ENCODE measurements at places on chromosomes 12 and 14.

GRCh38 chr14:25003537-25003936 lies 46.4 kb downstream of the STXBP6 start:
- DNase-seq: no peak

DNA sequence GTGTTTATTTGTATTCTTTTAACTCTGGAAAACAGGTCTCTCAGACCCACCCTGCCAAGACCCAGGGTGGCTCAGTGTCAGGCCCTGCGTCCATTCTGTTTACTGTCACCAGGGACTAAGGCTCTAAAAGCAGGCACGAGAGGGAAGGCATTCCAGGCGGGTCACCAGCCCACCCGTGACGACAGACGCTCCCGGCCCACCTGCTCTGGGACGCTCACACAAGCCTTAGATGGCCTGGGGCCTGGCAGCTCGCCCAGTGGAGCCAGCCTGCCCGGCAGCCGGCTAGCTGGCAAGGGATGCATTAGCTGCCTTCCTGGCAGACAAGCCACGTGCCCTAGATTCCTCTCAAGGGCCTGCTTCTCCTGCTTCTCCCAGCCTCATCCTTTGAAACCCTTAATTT lies 9.2 kb upstream of the NUAK1 start:
- no peak for DNase-seq

GRCh38 chr12:59847127-59847526 lies 251.3 kb downstream of the SLC16A7 start:
- DNase-seq: no peak

GRCh38 chr12:45124485-45125155 lies 73.7 kb upstream of the DBX2 start:
- DNase-seq: no peak

DNA sequence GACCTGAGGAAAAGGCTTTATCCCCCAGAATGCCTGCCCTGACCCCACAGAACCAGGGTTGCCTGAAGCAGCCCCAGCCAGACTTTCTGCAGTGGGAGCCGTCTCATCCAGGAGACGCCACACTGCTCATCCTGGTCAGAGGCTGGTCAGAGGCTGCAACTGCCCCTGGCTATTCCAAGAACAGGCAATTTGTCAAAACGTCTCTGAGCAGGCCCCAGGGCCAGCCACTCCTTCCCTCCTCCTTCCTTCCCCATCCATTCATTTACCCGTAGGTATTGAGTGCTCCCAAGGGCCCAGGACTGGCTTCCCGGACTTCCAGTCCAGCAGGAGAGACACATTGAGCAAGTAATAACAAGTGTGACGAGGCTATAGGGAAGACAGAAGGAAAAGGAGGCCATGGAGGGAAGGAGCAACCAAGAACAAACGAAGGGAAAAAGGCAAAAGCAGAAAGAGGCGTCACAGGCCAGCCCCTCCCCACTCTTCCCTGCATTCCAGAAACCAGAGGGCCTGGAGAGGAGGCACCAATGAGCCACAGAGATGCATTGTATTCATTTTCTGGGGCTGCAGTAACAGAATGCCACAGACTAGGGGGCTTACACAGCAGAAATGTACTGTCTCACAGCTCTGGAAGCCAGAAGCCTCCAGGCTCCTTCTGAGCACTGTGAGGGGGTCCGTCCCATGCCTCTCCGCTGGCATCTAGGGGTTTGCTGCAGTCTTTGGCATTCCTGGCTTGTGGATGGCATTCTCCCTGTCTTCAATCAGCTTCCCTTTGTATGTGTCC lies 21.0 kb upstream of the CD9 start:
- DNase-seq: no peak

- no peak for DNase-seq
These were observed 10.4 kb downstream of the MTA1 start for GRCh38 chr14:105430042-105430441.

DNA sequence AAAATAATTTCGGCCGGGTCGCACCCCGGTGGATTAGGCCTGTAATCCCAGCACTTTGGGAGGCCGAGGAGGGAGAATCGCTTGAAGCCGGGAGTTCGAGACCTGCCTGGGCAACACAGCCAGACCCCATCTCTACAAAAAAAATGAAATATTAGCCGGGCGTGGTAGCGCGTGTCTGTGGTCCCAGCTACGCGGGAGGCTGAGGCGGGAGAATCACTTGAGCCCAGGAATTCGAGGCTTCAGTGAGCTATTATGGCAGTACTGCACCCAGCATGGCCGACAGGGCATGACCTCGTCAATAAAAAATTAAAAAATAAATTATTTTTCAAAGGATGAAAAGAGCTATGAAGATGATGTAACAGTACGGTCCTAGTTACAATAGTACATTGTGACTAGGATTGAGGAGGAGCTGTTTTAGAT lies 523 bp downstream of the GTF2H3 start:
- DNase-seq: no peak

DNA sequence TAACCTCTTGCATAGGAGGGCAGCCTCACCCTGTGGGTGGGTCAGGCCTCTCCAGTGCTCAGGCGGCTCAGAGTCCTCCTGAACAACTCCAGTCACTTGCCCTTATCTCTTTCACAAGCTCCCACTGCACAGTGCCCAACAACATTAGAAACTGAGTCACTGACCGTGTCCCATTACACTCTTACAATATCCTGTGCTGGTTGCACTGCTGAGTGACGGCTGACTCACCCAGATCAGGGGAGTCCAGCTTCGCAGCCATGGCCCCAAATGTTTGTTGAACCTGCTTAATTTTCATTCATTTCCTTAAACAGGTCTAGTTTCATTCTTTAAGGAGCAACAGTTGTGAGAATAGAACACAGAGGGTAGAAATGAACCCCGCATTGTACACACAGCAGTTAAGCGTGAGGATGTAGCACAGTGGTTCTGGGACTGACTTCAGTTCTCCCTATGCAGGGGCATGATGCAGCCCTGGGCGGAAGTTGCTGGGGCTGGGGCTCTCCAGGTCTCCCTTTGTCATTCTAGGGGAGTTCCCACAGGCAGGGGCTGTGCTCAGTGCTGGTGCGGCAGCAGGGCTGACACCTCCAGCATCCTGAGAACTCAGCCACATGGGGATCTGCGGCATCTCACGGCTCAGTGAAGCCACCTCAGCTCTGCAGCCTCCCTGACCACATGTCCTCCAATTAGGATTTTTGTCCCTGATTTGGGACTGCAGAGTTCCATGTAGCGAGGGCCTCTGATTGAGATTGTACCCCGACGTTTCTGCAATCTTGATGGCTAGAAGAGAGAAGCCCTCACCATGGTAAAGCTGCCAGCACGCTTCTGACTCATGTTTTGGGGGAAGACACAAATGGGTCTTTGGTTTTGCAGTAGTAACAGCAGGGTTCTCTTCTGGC lies 16.1 kb downstream of the GPR68 start:
- peak; percentile 67 for DNase-seq

DNA sequence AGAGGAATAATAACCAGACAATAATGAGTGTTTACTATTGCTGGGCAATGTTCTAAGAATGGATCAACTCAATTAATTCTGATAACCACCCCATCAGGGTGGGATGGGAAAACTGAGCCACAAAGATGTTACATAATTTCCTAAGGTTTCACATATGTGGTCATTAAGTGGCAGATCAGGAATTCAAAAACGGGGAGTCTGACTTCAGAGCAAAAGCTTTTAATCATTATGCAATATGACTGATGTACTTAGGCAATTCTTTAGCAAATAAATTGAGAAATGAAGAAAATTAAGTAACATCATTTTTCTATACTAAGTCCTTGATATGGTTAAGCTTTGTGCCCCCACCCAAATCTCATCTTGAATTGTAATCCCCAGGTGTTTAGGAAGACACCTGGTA lies 53.4 kb downstream of the PLCZ1 start:
- DNase-seq: no peak

GRCh38 chr12:65799331-65799730 lies 25.0 kb upstream of the HMGA2 start:
- DNase-seq: no peak

DNA sequence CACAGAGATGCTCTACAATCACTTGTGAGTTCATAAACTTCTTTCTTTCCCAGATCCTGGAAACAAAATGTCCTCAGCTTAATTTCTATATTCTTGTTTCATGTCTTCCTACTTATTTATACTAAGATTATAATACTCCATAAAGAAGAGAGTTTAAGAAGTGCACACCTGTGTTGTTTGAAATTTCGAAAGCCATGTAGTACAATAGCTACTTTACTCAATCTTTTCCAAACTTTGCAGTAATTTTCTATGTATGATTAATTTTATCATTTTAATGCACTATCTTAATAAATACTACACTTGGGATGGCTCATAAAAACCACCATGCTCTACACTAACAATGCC lies 300 bp upstream of the TTC5 start:
- no peak for DNase-seq

- no peak for DNase-seq
These were observed 219.9 kb downstream of the PPM1H start for GRCh38 chr12:62714774-62715721.

DNA sequence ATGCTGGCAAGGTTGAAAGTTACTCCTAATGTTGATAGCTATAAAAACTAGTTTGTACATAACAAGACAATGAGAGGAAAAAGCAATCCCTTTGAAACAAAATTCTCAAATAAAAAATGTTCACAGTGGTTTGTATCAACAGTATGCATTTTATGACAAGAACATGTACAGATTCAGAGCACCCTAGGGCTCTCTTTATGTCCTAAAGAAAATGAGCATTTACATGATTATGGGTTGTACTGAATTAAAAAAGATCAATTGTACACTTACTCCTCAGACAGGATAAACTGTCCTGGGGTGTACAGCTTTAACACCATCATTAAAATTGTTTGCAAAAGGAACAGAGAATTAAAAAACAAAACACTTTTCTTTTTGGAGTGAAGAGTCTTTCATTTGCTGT lies 22.2 kb downstream of the PPP1CC start:
- no peak for DNase-seq

DNA sequence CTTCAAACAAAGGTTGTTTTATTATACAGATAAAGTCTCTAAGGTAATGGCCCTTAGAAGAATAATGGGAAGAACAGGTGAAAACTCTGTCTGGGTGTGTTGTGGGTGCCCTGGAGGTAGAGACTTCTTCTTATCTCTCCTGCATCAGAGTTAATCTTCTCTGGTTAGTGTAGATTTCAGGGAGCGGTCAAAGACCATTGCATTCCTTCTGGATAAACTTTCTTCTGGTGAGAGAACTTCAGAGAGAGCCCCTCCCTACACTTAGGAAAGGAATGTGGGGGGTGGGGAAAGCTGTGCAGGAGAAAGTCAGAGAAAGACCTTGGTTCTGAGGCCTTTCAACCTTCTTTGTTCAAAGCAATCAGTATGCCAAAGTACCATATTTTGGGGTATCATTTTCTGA lies 658.5 kb downstream of the DIO2 start:
- no peak for DNase-seq

DNA sequence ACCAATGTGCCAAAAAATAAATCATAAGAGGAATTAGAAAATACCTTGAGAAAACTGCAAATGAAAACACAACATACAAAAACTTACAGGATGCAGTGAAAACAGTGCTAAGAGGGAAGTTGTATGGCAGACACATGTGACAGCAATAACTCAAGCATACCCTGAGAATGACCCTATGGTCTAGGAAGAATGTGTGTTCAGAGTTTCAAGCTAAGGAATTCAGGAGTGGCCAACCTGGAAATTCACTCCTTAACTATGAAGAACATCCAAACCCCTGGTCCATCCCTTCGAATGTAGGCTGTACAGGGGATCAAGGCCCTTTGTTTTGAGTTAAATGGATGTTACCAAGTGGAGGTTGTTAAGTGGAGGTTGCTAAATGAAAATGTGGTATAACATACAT lies 16.7 kb upstream of the TTC9 start:
- no peak for DNase-seq

DNA sequence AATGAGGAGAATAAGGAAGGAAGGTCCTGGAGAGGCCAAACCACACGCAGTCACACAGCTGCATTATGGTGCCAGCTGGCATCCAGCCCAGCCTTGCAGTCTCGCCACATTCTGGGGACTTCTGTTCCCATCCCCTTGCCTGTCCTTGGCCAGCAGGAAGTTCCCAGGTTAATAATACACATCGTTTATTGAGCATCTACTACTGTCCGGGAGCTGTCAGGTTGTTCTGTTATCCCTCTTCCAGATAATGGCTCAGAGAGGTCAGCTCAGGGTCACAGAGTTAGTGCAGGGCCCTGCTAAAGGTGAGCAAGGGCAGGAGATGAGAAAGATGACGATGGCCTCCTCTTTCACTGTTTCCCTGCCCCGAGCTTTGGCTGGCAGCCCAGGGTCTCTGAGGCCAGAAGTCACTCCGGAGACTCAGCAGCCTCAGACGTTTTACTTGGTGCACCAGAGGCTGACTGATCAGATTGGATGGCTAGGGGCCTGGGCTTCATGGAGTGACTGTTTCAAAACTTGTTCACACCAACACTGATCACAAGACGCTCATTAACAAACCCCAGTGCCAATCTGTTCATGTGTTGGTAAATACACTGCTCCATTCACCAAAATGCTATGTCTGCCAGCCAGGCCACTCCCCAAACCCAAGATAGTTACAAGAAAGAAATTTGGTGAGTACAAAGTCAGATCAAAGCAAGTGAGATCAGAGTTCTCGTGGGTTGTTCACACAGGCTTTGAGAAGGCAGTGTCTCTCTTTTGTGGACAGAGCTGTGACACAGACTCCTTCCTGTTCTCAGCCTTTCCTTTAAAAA lies 79.2 kb downstream of the B4GALNT3 start:
- no peak for DNase-seq

- no peak for DNase-seq
These were observed 1.1 kb upstream of the CKAP4 start for GRCh38 chr12:106248846-106249371.

DNA sequence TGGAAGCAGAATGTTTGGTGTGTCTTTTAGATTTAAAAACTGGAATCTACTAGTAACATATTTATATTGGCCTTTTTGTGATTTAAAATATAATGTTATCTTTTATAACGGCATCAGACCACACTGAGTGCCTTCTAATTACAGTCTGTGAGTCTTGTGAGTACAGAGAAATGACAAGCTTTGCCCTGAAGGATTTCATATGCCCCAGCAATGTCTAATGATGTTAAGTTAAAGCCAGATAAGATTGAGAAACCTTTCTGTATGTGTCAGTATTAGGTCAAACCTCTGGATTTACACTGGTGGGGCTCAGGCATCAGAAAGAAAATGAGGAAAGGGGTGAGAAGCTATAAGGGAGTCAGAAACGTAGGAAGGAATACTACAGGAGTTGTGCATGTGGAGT lies 25.2 kb downstream of the PLEKHA5 start:
- DNase-seq: no peak

DNA sequence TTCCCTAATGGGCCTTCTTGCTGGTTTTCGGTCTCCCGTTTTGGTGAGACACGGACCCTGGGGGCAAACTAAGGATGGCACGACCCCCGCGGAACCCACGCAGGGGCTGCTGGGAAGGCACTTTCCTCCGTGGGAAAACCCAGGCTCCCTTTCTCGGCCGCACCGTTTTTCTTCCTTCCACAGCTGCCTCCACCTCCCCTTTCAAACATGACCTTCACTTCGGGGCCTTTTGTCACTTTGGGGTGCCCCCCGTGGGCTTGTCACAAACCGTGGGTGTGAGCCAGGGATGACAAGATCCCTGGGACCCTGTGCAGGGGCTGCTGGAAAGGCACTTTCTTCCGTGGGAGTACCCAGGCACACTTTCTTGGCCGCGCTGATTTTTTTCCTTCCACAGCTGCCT lies 268.7 kb downstream of the ALG10 start:
- no peak for DNase-seq

Measured in stimulated activated CD4-positive, alpha-beta T cell treated with anti-CD3 and anti-CD28 coated beads, Interleukin-1b, Interleukin-23, amount 100 ng/mL, for 1 hour (primary cell).